ENCODE measurements at places on chromosomes 12 and 14.

GRCh38 chr14:104507443-104507842 lies 72.1 kb upstream of the C14orf180 start:
- no peak for ATAC-seq

DNA sequence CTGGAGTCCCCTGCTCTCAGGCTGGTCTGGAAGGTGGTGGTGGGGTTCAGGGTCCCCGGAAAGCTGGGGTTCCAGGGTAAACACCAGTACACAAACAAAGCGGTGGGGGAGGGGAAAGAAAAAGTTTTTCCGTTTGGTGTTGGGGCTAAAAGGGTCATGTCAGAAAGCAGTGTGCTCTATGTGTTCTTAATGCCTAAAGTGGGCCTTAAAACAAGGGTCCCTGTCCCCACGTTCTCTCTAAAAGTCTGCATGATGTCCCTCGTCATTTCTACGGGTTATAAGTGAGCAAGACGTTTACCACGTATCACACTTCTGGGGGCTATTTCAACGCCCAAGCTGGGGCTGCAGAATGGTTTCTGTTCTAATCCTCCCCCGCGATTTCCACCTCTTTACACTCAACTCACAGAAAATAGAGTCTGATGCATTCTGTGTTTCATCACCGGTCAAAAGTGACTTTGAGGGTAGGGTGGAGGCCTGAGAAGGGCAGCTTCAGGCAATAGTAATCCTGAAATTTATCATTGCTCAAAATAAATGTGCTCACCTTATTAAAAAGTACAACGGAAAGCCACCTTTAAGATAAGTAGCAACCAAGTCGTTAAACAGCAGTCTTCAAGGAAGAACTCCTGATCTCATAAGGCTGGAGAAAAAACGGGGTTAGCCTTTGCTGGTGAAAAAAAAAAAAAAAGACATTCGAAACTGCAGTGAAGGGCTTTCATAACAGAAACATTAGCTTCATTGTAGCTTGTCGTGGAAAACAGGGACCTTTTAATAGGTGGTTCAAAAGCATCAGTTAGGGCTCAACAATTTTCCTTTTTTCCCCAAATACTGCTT lies 63.9 kb upstream of the PTGR2 start:
- ATAC-seq, result no peak

- no peak for ATAC-seq
Measured at GRCh38 chr12:38124247-38125012, 192.1 kb upstream of the ALG10B start.

DNA sequence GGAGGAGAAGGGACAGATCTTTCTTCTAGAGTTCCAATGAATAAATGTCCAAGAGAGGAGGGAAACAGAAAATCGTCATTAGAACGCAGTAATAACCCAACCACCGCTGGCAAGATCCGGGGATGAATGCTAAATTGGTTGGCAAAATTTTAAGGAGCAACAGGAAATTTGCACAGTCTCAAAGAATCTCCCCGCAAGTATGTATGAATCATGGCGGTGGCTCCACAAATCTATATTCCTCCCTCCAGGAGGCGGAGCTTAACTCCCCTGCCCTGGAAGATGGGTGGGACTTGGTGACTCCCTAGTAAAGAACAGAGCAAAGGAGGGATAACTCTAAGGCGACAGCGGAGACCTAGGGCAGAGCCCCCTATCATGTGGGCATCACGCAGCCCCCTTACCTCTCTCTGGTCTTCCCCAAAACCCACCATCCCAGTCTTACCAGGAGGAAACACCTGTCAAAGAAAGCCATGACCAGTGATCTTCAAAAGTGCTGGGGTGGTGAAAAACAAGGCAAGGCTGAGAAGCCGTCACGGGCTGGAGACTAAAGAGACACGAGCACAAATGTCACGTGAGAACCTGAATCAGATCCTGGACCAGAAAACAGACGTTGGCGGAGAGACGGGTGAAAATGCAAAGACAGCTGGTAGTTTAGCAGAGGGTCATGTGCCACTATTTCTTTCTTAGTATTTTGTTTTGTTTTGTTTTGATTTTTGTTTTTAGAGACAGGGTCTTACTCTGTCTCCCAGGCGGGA lies 125.8 kb downstream of the NCOR2 start:
- peak; percentile 42 for ATAC-seq

Data from esophagus mucosa (tissue), 1 donor.